ENCODE measurements at places on chromosomes 11 and 22. TPM values are rescaled to one million over a fixed set of nuclear protein-coding genes. Genes with fewer than 3 reads are reported as not detected.

ABTB2 gene
- 6.9 TPM for total RNA-seq

MEI1 gene
- total RNA-seq = 7.9 TPM

OR52I2 gene
- total RNA-seq = not detected

SCGB1A1 gene
- 397 TPM for total RNA-seq

BTBD18 gene
- total RNA-seq = not detected

TSPAN32 gene
- 4.2 TPM for total RNA-seq

NELL1 gene
- not detected for total RNA-seq

Data from left lung (tissue), 14 donors.